Mesothelial cell of epicardium (in vitro differentiated cells): ENCODE measurements at places on chromosomes 7 and 10. TPM values are rescaled to one million over a fixed set of nuclear protein-coding genes. Genes with fewer than 3 reads are reported as not detected.

DNA sequence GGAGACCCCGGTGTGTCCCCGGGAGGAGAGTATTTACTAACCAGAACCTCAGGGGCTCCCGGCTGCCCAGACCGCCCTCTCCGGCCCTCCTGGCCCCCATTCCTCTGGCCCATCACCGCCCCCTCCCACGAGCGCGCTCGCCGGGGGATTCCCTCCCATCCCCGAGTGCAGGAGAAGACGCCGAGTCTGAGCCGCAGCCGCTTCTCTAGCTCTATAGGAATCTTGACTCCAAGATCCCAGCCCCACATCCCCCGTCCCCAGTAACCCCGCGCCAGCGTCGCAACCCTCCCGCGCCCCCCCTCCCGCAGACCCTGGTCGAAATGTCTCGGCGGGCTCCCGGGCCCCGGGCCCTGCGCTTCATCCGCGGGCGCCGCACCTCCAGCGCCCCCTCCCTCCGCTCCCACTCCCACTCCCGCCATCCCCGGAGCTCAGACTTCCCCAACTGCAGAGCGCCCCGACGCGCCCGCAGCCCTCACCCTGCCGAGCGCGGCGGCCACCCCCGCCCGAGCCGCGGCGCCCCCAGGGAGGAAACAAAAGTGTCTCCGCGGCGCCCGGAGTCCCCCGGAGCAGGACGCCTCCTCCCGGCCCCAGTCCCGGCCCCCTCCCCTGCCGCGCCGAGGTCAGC lies 541 bp downstream of the ELMO1 start:
- H3K4me1 ChIP-seq, result peaks cover 11% of the 10 kb centered on the region
- peak overlapping the region; percentile 83 for H3K4me3 ChIP-seq
- DNase-seq, result no peak
- no peaks in the 10 kb centered on the region for H3K36me3 ChIP-seq

DNA sequence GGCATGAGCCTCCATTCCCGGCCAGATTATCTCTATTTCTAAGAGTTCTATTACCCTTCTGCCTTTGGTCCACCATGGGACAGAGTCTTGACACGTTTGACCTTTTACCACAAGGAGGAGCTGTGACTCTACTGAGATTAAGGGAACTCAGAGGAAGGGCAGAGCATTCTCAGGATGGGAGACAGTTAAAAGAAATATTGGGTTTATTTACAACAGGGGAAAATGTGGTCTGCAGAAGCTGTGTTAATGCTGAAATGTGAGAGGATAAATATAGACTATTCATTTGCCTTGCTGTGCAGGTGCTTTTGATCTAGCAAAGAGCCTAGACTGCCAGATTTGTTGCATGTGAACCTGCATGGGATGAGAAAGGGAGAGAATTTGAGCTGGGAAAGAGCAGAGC lies 45.8 kb upstream of the PRSS58 start:
- no peak overlapping the region for H3K27ac ChIP-seq
- no peak overlapping the region for H3K4me3 ChIP-seq
- DNase-seq, result no peak

- H3K27me3 ChIP-seq, result peaks cover 16% of the 10 kb centered on the region
- H3K27ac ChIP-seq, result no peak overlapping the region
- H3K36me3 ChIP-seq, result no peaks in the 10 kb centered on the region
- peaks cover 9% of the 10 kb centered on the region for H3K4me1 ChIP-seq
Measured at GRCh38 chr10:43131256-43131655, 7.0 kb upstream of the CSGALNACT2 start.

- peak; percentile 72 for DNase-seq
- peaks cover 19% of the 10 kb centered on the region for H3K36me3 ChIP-seq
- no peaks in the 10 kb centered on the region for H3K27me3 ChIP-seq
- peak within 1 kb of the TSS; percentile 89 for H3K4me3 ChIP-seq
- peak within 1 kb of the TSS; percentile 95 for H3K27ac ChIP-seq
Measured at GRCh38 chr7:33062023-33062781, at the start of gene NT5C3A. NT5C3A (minus strand) TSS chr7:33062776; CDS start chr7:33062705, 71 bp downstream.

- no peaks in the 10 kb centered on the region for H3K4me1 ChIP-seq
- H3K27me3 ChIP-seq, result no peaks in the 10 kb centered on the region
- no peak overlapping the region for H3K27ac ChIP-seq
- H3K36me3 ChIP-seq, result no peaks in the 10 kb centered on the region
- no peak overlapping the region for H3K4me3 ChIP-seq
Measured at GRCh38 chr7:153934048-153934447, 118.2 kb upstream of the DPP6 start.

DNA sequence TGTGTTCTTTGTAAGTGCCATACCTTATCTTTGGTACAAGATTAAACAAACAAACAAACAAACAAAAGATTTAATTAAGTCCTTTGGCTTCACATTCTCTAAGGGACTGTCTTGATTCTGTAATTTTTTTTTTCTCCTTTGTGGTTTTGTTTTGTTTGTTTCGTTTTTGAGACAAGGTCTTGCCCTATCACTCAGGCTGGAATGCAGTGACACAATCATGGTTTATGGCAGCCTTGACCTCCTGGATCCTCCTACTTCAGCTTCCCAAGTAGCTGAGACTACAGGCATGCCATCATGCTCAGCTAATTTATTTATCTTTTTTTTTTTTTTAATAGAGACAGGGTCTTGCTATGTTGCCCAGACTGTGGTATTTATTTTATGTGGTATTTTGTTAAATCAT lies 165.8 kb downstream of the LRRC4 start:
- H3K27ac ChIP-seq, result no peak overlapping the region
- H3K36me3 ChIP-seq, result peaks cover 6% of the 10 kb centered on the region
- H3K27me3 ChIP-seq, result no peaks in the 10 kb centered on the region
- no peak for DNase-seq

DNA sequence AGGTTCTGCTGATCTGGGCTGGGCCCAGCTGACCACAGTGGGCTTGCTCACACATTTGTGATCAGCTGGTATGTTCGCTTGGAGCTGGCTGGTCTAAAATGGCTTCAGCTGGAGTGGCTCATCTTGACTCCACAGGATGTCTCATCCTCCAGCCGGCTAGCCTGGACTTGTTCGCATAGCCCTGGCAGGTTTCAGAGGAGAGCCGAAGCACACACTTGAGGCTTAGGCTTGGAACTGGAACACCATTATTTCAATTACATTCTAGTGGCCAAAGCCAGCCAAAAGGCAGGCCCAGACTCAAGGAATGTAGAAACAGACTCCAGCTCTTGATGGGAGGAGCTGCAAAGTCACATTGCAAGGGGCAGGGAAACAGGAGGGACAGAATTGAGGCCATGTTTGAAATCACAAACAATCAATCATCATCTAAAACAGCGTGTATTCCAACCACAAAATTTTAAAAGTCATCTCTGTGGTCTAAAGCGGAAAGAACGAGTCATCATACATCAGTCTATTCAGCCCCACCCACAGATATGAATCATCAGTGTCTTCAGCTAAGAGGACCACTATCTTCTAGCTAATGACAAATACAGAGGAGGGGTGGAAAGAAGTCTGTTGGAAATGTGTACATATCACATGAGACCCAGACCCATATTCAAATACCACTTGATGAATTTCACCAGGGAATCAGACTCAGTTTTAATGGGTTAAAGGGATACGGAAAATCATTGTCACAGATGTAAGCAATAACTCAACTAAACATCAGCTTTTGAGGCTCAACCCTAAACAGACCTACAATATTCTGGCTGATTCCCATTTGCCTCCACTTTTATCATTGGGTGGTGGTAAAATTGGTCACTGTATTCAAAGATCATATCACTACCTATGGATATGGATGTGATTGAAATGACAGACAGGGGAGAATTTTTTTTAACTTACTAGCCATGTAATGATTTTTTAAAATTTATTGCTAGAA lies 139.0 kb upstream of the MKLN1 start:
- no peaks in the 10 kb centered on the region for H3K27me3 ChIP-seq
- no peak for DNase-seq
- H3K4me3 ChIP-seq, result no peak overlapping the region
- no peak overlapping the region for H3K27ac ChIP-seq
- H3K36me3 ChIP-seq, result no peaks in the 10 kb centered on the region
- H3K4me1 ChIP-seq, result no peaks in the 10 kb centered on the region

DNA sequence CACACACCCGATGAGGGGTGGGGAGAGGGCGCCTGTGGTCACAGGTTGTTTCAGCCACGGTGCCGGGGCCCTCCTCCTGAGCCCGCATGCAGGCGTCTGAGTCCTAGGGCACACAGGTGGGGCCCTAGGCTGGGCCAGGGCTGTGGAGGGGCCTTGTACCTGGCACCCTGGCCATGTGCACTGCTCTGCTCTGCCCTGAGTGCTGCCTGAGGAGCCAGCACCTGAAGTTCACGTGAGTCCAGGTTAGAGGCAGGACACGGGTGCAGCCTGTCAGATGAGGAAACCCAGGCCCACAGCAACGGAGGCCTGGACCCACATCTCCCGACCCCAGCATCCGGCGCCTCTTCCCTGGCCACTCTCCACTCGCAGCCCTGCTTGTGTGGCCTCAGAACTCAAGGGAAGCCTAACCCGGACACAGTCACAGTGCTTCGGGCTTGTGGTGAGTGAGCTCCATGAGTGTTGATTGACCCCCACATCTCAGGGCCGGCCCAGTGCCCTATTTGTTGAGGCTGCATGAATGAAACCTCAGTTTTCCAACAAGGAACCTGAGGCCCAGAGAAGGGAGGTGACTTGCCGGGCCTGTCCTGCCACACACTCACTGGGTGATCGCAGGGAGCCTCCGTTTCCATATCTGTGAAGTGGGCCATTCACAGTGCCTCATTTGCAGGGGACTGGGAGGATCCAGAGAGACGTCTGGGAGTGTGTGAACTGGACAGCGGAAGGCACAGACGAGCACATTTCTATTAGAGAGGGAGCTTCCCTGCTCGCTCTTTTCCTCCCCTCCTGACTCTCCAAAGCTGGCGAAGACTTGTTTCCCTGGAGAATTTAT lies 39.6 kb downstream of the PPIF start:
- H3K4me1 ChIP-seq, result peaks cover 6% of the 10 kb centered on the region
- H3K36me3 ChIP-seq, result no peaks in the 10 kb centered on the region
- DNase-seq, result peak; percentile 13
- no peaks in the 10 kb centered on the region for H3K27me3 ChIP-seq

- DNase-seq, result no peak
- no peaks in the 10 kb centered on the region for H3K36me3 ChIP-seq
- no peak overlapping the region for H3K27ac ChIP-seq
- peaks cover 3% of the 10 kb centered on the region for H3K4me1 ChIP-seq
- H3K4me3 ChIP-seq, result no peak overlapping the region
Measured at GRCh38 chr10:132554053-132554990, 16.7 kb downstream of the INPP5A start.

DNA sequence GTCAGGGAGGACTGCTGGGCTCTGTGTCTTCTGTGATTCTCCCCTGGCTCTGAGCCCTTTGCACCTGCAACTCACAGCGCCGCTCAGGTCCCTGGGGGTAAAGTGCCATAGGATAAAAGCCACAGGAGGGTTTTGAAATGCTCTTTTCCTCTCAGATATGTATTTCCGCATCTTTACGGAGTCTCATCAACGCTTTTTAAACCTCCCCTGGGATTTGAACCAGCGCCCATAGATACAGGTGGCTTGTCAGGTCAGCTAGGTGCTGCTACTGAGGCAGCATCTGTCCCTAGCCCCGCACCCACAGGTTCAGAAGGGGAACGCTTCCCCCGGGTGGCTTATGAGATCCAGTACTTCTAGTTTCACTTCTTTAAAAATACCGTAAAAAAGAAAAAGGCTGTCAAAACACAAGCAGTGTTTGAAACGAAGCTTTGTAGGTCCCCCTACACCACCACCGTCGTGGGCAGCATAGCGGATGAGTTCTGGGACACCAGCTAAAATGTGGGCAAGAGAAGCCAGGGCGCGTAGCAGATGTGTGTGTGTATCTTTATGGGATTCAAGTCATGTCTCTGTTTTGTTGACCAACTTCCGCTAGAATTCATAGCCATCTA lies 173.5 kb downstream of the CUX1 start:
- H3K4me1 ChIP-seq, result peaks cover 17% of the 10 kb centered on the region
- H3K27ac ChIP-seq, result no peak overlapping the region
- no peak overlapping the region for H3K4me3 ChIP-seq
- peaks cover 9% of the 10 kb centered on the region for H3K36me3 ChIP-seq

- H3K4me3 ChIP-seq, result no peak overlapping the region
- H3K4me1 ChIP-seq, result peaks cover 2% of the 10 kb centered on the region
- no peaks in the 10 kb centered on the region for H3K36me3 ChIP-seq
- peaks cover 3% of the 10 kb centered on the region for H3K27me3 ChIP-seq
Measured at GRCh38 chr10:43040482-43041256, 36.2 kb upstream of the RET start.

DNA sequence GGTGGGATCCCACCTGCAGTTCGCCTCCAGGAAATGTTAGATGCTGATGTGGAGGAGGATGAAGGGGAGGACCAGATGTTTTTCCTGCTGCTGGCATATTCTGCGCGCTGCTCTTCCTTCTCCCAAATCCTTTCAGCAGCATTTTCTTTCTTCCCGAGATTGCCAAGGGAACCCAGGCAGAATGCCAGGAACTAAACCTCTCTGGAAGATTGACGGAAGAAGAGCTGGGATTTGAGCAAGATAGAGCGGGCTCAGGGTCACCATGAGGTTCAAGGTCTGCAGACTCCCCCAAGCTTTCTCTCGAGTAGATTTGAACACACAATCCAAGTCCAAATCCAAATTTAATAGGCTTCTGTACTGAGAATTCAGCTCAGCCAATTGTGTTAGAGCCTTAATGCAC lies 345.2 kb upstream of the C7orf33 start:
- no peak overlapping the region for H3K4me3 ChIP-seq
- no peaks in the 10 kb centered on the region for H3K36me3 ChIP-seq
- DNase-seq, result no peak

- H3K27ac ChIP-seq, result no peak overlapping the region
- no peaks in the 10 kb centered on the region for H3K4me1 ChIP-seq
- H3K36me3 ChIP-seq, result no peaks in the 10 kb centered on the region
- no peak overlapping the region for H3K4me3 ChIP-seq
- peaks cover 2% of the 10 kb centered on the region for H3K27me3 ChIP-seq
- no peak for DNase-seq
Measured at GRCh38 chr7:134182078-134182477, 54.9 kb downstream of the LRGUK start.

GRCh38 chr7:40418448-40418847 lies 283.6 kb downstream of the SUGCT start:
- H3K27ac ChIP-seq, result no peak overlapping the region
- no peak for DNase-seq
- no peaks in the 10 kb centered on the region for H3K27me3 ChIP-seq
- no peak overlapping the region for H3K4me3 ChIP-seq

NPFFR1 gene
- total RNA-seq, result 0.11 to 0.14 TPM (median 0.13 TPM) in 3 replicates

ASB4 gene
- total RNA-seq, result 0.07 to 0.29 TPM (median 0.09 TPM) in 3 replicates

FAM13C gene
- total RNA-seq, result 6.7 to 7.3 TPM (median 6.8 TPM) in 3 replicates

DENND2A gene
- total RNA-seq, result 31.9 to 38.0 TPM (median 32.3 TPM) in 3 replicates

RET gene
- total RNA-seq, result 0.88 to 2.2 TPM (median 2.1 TPM) in 3 replicates

FKBP6 gene
- total RNA-seq, result not detected in 3 replicates

CDHR3 gene
- total RNA-seq, result 2.5 to 3.6 TPM (median 3.2 TPM) in 3 replicates

OR2A7 gene
- total RNA-seq, result 10.8 to 11.3 TPM (median 11.1 TPM) in 3 replicates
